DND-41 (cell line): ENCODE measurements at places on chromosomes 3 and 15.

GRCh38 chr3:64021922-64022321 lies 1.4 kb downstream of the PSMD6 start:
- peak overlapping the region; percentile 99 for H3K4me3 ChIP-seq
- peaks cover 60% of the 10 kb centered on the region for H3K36me3 ChIP-seq
- no peak for DNase-seq

- no peak overlapping the region for H3K27ac ChIP-seq
- no peaks in the 10 kb centered on the region for H3K27me3 ChIP-seq
Measured at GRCh38 chr15:59420986-59421618, 16.9 kb upstream of the FAM81A start.

DNA sequence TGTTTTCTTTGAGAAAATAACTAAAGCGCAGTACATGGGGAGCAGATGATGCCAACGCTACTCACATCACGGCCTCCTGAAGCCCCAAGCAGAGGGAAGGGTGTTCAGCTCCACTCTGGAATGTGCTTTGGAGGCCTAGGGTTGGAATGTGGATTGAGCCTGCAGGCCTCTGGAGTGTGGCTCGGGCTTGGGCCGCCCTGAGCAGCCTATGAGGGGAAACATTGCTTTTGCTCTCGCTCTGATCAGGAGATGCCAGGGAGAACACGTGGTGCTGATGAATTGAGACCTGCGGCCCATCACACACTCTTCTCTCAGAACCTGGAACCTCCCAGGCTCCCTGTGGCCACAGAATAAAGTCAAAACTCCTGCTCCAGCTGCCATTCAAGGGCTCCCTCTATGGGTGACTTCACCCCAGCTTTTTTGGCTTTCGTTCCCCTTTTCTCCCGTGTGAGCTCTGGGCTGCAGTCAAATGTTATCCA lies 23.3 kb downstream of the CCDC13 start:
- no peak overlapping the region for H3K4me3 ChIP-seq
- no peak for DNase-seq
- no peaks in the 10 kb centered on the region for H3K27me3 ChIP-seq
- H3K4me1 ChIP-seq: no peaks in the 10 kb centered on the region
- no peaks in the 10 kb centered on the region for H3K36me3 ChIP-seq

DNA sequence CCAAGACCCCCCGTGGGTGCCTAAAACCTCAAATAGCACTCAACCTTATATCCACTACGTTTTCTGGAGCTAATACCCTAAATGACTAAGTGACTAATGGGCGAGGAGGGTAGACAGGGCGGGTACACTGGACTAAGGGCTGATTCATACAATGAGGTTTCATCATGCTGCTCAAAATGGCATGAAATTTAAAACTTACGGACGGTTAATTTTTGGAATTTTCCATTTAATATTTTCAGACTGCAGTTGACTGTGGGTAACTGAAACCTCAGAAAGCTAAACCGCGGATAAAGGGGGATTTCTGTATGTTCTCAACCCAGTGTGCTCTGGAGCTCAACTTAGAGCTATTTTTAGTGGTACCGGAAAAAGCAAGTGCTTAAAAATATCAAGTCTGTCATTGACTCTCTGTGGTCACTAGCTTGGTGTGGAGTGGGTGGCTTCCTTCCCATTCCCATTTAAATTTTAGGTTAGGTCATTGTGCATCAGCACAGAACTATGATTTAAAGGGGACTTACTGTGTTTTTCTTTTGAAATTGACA lies 72.9 kb downstream of the LRRC28 start:
- H3K27ac ChIP-seq: no peak overlapping the region
- peaks cover 3% of the 10 kb centered on the region; the same call in 1 of the 2 replicates for H3K36me3 ChIP-seq
- H3K4me1 ChIP-seq: no peaks in the 10 kb centered on the region
- H3K27me3 ChIP-seq: no peaks in the 10 kb centered on the region

- no peak overlapping the region for H3K4me3 ChIP-seq
- no peaks in the 10 kb centered on the region for H3K36me3 ChIP-seq
- no peak for DNase-seq
- no peaks in the 10 kb centered on the region for H3K4me1 ChIP-seq
Measured at GRCh38 chr15:83928392-83928734, 274.4 kb downstream of the ADAMTSL3 start.

DNA sequence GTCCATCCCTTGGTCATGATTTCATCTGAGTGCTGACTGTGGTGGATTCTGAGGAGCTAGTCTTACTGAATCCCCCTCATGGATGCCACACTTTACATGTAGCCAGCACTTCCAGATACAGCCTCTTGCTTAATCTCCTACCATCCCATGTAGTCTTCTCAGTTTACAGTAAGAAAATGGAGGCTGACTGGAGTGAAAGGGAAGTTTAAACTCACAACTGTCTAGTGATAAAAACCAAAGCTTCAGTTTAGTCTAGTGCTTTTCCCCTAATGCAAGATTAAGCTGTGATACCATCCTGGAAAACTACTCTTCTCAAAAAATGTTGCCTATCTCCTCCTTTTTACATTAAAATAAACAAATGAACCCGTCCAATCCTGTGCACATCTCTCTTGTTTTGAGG lies 146.8 kb upstream of the HES1 start:
- no peak overlapping the region for H3K27ac ChIP-seq
- no peak for DNase-seq
- peaks cover 49% of the 10 kb centered on the region for H3K27me3 ChIP-seq
- no peaks in the 10 kb centered on the region for H3K4me1 ChIP-seq
